ENCODE measurements at places on chromosomes 12 and 14.

DNA sequence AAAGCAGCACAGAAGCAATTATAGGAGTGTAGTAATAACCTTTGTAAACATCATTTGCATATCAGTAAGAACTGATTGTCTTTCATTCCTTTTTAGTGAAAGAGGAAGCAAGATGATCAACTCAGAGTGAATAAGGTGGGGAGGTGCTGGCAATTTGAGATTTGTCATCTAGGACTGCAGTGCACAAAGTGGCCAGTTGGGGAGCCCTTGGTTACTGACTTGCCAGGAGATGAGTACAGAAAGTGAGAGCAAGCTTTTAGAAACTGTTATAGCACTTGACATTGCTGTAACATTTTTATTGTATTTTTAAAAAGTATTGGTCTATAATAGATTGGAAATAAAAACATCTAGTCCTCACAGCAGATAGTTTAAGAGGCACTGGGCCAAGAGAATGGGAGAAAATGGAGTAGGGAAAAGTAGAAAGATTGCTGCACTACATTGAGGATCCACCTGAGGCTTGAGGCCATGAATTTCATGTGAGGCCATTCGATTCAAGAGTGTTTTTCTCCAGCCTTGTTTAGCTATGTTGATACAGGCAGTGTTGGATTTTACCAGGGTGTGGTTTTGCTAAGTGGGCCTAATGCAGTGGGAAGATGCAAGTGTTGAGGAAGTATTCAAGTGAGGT is 98.2 kb downstream of the SNAPC1 start:
- no peak for DNase-seq

GRCh38 chr14:31939934-31940333 is 137.2 kb upstream of the ARHGAP5 start:
- no peak for DNase-seq

GRCh38 chr12:30108666-30109065 is 324.9 kb upstream of the TMTC1 start:
- DNase-seq = no peak

GRCh38 chr12:80805106-80805505 is 88.4 kb downstream of the MYF5 start:
- DNase-seq = no peak

DNA sequence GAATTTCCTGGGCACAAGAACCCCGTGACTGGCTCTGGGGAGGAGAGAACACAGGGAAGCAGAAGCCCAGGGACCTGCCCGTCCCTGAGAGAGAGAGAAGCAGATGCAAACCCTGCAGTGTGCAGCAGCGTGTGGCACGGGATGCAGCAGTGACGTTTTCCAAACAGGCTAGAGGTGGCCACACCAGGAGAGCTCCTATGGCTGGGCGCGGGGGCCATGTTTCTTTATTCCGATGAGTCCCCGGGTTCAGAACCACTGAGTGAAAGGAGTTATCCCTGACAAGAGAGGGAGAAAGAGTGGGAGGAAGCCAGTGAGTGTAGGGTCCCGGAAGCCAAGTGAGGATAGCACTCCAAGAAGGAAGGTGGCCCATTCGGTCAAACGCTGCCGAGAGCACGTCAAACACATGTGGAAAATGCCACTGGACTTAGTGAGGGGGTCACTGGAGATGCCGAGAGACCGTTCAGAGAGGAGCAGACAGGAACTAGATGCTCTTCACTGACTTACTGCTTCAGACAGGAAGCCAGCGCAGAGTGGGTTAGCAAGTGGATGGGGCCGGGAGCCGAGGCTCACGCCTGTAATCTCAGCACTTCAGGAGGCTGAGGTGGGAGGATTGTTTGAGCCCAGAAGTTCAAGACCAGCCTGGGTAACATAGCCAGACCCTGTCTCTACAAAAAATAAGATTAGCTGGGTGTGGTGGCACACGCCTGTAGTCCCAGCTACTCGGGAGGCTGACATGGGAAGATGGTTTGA is 123.0 kb downstream of the BCL11B start:
- no peak for DNase-seq

- DNase-seq = no peak
These were observed 35.7 kb upstream of the TMEM263 start for GRCh38 chr12:106919910-106920544.

GRCh38 chr12:9066183-9066623 is 49.5 kb downstream of the A2M start:
- no peak for DNase-seq

- no peak for DNase-seq
These were observed 212.9 kb downstream of the PAX9 start for GRCh38 chr14:36874396-36875138.

DNA sequence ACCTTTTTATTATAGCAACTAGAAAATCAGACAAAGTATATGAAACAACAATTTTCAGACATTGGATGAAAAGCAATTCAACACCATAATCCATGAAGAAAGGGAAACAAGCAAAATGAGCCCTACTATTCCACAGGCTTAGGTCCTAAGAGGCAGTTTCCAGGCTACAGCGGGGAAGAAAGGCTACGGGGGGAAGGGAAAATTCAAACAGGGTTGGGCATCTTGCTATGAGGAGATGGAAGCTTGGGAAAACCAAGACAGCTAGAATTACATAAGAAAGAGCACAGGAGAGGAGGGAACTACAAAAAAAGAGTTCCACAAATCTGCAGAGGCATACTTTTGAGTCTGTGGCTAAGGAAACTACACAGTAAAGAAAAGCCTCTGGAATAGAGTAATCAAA is 356.0 kb upstream of the CLEC14A start:
- DNase-seq = no peak

All from activated naive CD4-positive, alpha-beta T cell (primary cell).